ENCODE measurements at places on chromosomes 1 and 21.

DNA sequence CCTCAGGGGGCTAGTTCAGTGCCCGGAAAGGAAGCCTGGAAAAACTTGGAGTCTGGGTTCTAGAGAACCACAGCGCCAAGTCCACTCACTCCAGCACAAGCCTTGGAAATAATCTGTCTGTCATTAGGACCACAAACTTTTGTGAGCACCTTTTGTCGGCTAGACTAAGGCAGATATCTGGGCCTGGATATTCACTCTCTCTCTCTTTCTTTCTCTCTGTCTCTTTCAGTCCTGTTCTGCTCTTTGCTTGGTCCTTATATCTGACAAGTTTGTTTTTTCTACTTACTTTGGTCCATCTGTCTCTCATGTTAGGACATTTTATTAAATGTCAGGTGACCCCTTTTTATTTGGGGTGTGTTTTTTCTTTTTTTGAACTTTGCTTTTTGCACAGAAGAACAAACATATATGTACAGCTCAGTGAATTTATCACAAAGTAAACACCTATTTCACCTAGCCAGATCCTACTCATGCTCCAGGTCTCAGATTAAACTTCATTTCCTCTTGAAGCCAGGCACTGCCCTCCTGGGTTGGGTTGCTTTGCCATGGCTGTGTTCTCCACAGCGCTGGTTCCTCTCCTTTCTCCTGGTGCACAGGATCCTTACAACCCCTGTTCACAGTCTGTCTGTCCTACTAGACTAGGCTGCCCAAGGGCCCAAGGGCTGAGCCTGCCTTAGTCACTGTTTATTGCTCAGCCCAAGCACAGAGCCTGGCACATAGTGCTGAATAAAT, 40.8 kb downstream of the TCEANC2 start:
- DNase-seq: no peak

DNA sequence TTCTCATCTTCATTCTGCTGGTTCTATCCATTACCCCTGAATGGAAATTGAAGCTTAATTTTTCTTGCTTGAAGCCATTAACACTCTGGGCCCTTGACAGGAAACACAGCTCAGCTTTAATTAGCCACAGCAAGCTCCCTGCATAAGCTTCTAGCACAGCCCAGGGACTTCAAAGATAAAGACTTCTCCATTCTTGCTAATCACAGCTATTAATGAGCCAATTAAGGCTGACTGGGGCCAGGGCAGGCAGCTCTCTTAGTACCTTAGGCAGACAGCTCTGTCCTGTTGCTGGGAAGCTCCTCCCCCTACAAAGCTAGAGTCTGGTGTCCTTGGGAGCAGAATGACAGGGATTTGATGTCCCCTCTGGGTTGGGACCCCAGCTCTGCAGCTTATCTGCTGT, 27.9 kb upstream of the TRABD2B start:
- no peak for DNase-seq

DNA sequence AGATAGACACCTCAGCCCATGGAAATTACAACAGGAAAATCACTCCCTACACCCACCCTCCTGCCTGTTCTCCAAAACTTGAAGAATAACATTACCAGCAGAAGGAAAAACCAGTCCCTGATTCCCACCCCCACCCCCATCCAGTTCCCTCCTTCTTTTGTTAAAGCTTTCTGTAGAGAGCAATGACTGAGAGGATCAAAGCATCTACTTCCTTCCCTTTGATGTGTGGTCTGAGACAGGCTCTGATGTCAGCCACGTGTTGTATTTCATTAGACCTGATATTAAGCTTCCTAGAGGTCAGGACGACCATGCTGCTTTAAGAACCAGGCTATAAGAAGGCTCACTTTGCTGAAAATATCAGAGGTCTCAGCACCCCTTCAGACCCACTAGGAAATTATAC, 73.9 kb upstream of the HAO2 start:
- DNase-seq: no peak

GRCh38 chr1:63635681-63636080, 42.5 kb downstream of the PGM1 start:
- DNase-seq: no peak

- no peak for DNase-seq
These were observed 55.6 kb downstream of the PTPRF start for GRCh38 chr1:43586136-43586731.

DNA sequence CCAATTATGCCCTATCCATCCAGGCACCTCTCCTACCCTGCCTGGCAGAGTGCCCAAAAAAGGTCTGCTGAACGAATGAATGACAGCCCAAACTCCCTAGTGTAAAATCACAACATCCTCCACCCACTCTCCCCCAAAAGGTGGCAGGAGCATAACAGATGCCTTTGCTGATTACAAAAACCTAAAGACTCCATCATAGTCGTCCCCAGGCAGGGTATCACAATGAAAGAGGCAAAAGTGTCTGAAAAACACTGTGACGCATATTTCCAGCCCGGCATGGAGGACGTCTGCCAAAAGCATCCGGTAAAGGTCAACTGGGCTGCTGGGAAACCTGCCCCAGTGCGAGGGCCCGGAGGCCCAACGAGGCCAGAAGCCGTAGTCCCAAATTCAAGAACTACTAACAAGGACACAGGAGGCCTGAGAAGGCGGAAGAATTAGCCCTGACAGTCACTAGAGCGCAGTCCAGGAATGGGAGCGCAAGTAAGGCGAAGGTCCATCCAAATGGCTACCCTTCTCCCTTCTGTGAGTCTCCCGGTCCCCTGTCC, 576 bp downstream of the SMIM12 start:
- DNase-seq: peak; percentile 58

DNA sequence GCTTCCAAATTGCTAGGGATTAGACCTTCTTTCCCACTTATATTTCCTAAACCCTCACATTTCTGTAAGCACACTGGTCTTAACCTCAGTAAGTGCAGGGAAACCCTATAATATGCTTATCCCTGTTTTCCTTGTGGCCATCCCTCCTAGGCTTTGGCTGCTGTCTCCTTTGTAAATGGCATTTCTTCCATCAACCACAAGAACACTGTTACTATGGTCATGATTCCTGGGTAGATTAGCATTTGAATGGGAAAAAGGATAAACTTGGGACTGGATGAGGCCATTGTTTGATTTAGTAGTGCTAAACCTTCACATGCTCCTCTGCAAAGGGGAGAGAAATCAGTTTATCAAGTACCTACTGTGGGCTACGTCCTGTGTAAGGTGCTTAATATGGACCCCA, 16.2 kb upstream of the AGO3 start:
- no peak for DNase-seq

- DNase-seq: no peak
These were observed at the start of gene FAM151A for GRCh38 chr1:54623216-54624007. Gene FAM151A (minus strand): TSS chr1:54623525. CDS start chr1:54623395, 130 bp downstream.

DNA sequence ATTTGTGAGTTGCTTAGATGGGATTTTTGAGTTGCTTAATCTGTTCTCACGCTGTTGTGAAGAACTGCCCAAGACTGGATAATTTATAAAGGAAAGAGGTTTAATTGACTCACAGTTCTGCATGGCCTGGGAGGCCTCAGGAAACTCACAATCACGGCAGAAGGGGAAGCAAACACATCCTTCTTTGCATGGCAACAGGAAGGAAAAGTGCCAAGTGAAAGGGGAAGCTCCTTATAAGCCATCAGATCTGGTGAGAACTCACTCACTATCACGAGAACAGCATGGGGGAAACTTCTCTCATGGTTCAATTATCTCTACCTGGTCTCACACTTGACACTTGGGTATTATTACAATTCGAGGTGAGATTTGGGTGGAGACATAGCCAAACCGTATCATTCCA, 10.3 kb downstream of the CLIC6 start:
- no peak for DNase-seq

DNA sequence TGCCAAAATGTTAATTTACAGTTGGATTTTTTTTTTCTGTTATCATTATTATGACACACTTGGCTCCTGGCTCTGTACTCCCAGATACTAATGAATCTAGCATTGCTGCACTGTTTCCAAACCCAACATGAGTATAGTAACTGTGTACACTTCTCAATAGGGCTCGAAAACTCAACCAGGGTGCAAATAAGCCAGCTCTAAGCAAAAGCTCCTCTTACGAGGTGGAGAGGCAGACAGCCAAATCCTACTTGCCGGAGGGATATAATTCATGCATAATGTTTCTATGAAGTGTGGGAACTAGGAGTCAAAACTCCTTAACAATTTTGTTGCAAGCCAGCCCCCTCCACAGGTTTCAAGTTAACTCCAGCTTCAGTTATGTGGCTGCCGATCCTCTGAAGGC, 510.4 kb upstream of the ZP4 start:
- no peak for DNase-seq

DNA sequence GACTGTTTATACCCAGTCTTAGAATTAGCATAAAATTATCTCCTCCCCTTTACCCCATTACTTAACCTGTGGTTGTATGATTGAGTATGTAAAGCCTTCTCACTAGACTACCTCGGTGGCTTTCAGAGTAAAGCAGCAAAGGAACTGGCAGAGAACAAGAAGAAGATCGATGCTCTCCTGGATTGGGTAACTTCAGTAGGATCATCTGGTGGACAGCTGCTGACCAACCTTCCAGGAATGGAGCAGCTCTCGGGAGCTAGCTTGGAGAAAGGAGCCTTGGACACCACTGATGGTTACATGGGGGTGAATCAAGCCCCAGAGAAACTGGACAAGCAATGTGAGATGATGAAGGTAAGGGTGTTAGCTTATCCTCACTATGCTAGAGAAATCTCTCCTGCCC, 138.6 kb upstream of the BMP8A start:
- no peak for DNase-seq

- no peak for DNase-seq
These were observed 76.8 kb downstream of the PLA2G4A start for GRCh38 chr1:186905561-186905960.

- no peak for DNase-seq
These were observed 33.4 kb downstream of the SH3BP5L start for GRCh38 chr1:248792342-248792741.

- no peak for DNase-seq
These were observed 7.0 kb upstream of the MMEL1 start for GRCh38 chr1:2639607-2640521.

DNA sequence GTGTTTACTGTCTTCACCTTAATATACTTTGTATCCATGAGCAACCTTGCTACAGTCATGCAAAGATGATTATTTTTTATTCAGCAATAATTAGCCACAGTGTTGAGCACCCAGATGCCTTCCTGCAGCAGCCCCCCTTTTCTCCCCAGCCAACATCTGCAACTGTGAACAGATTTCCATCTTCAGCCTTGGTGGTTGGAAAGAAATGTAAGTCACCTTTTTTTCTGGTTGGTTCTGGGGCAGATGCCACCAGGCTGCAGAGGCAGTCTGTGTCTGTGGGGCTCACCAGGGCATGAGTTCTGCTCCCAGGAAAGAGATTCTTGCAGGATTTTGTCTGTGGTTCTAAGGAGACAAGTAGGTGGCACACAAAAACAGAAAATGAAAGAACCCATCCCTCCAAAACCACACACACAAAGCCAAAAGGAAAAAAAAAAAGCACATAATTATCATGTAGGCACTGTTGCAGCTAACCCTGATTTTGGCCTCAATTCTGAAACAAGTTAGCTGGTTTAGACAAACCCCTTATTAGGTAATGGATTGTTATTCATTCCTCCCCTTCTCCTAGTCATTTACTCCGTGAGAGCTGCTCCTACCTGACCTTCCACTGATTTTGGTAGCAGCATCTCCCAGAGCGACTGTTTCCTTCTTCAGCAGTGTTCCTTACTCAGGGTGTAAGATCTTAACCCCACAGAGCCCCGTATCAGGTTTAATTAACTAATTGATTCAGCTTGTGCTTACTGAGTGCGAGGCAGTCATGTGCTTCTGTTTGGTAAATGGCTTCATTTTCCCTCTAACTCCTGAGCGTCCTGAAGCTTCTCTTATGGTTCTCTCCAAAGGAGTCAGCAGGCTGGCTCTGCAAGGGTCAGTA, 36.5 kb downstream of the GALNT2 start:
- DNase-seq: no peak

GRCh38 chr1:40806731-40807695, 23.4 kb downstream of the KCNQ4 start:
- DNase-seq: no peak

GRCh38 chr1:79519084-79519760, 512.7 kb upstream of the ADGRL4 start:
- no peak for DNase-seq

- no peak for DNase-seq
These were observed 13.8 kb downstream of the RASSF5 start for GRCh38 chr1:206521127-206521526.

All from activated naive CD4-positive, alpha-beta T cell treated with anti-CD3 and anti-CD28 coated beads, Interleukin-2, amount 10 ng/mL, durations not matched to agents 7 days and 5 days (primary cell).